ENCODE measurements at places on chromosomes 7 and 10. TPM values are rescaled to one million over a fixed set of nuclear protein-coding genes. Genes with fewer than 3 reads are reported as not detected.

DNA sequence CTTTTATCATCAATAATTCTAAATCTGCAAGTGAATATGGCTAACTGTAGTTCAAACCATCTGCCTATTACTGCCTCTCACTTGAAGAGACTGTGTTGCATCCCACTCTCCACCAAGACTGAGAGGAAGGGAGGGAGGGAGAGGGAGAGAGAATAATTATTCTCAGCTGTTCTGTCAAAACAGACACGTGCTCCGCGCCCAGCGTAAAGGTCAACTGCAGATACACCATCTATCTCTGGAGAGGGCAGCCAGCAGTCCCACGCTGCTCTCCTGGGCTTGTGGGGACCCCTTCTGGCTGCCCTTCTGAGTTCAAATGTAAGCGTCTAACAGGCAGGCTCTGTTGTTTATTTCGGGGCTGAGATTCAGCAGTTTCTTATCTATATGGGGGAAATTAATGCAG lies 625.5 kb upstream of the GALNT17 start:
- DNase-seq: no peak

DNA sequence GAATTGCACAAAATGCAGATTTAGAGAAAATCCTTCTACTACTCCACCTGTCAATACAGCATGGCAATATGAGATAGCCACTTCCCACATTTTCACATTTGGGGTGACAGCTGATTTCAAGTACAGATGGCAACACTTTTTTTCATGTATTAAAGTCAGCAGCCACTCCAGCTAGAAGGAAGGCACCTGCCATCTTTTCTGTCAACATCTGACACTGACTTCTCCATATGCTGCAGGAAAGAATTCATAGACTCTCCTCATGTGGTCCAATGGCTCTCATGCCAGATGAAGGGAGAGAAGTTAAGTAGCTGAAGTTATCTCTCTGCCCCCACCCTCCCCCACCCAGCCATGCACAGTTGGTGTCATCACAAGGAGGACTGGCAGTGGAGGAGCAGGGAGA lies 912.0 kb downstream of the SORCS1 start:
- DNase-seq: no peak

PDZD7 gene
- 0.33 TPM for total RNA-seq

DNA sequence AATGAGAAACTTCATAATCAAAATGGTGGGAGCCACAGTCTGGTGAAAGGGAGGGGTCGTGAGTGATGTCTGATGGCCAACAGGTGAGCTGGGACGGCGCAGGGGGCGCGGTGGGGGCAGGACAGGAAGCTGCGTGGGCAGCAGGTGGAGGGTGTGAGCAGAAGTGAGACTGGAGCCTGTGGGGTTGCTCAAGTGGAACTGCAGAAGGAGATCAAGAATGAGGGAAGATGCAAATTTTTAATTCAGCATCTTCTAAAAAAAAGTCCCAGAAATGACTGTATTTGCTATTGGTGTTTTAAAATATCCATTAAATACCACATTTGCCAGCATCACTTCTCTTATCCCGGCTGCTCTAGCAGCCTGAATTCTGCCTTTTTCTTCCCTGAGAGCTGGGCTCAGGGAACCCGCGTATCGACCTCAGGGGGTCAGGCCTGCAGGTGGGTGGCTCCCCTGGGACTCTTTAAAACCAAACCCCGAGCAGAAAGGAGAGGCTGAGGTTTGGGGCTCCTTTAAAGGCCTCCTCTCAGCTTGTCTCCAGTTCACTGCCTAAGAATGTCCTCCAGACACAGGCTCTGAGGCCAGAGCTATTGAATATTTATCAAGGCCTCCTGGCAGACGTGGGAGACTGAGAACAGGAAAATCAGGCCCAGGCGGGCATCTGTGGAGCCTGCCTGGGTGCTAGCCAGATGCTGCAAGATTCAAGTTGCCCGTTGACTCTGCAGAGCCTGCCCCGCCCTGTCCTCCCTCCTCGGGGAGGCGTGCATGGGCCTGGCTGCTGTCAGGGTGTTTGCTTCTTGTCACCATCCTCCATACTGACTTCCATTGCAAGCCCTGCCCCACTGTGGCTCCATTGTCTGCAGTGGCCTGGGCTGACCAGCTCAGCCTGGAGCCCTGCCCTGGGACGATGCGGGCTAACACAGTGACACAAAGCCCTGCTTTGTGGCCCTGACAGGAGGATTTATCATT lies 53.9 kb downstream of the SYPL1 start:
- DNase-seq: no peak

- DNase-seq: no peak
These were observed 112.4 kb downstream of the ELMO1 start for GRCh38 chr7:37336259-37336658.

CALD1 gene
- 2,237 TPM for total RNA-seq

GBX1 gene
- not detected for total RNA-seq

- no peak for DNase-seq
These were observed 83.5 kb downstream of the ALOX5 start for GRCh38 chr10:45457487-45457886.

NKX2-3 gene
- 0.19 TPM for total RNA-seq

DNA sequence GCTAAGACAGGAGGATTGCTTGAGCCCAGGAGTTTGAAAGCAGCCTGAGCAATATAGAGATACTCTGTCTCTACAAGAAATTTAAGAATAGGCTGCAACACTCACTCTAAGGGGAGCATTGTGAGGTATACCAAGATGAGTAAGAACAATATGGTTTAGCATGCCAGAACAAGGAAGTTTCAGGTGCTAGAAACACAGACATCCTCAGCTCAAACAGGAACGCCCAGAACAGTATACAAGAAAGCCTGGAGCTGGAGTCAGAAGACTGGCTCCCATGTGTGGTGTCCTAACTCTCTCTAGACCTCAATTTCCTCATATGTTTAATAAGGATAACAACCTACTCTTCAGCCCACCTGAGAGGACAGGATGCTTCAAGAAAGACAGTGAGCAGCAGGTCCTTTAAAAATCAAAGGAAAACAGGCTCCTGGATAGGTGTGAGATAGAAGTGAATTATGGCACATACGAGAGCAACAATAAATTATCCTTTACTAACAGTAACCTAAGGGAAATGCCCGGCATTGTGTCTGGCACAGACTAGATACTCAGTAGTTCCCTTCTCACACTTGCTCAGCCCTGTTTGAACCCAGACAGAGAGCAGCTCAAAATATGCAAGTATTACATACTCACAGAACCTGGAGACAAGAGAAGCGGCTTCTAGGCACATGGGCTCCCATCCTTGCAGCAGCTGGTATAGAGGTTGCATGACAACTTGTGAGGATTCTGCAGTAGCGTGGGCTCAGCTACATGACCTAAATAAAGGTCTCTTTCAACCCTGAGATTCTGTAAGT lies 45.4 kb downstream of the KAT6B start:
- DNase-seq: no peak

DNA sequence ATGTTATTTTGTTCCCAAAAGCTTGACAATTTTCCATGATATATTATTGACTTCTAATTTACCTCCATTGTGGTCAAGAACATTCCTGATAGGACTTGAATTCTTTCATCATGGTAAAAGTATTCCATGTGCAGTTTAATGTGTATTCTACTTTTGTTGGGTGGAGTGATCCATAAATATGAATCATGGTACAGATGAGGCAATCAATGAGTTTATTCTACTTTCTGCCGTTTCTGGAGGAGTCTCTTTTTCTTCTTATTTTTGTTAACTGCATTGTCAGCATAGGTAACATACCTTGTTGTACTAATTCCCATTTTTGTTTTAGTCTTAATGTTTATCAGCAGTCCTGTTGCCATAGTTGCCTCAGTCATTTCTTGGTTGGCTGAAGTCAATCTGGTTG lies 69.6 kb downstream of the SHOC2 start:
- DNase-seq: no peak

GRCh38 chr10:86265895-86266259 lies 100.7 kb downstream of the GRID1 start:
- DNase-seq: no peak

KMT2C gene
- total RNA-seq: 71.3 TPM

TET1 gene
- 6.9 TPM for total RNA-seq
